ENCODE measurements at places on chromosomes 11 and 22.

- DNase-seq, result no peak
These were observed 2.7 kb downstream of the RAB3IL1 start for GRCh38 chr11:61914471-61915171.

GRCh38 chr22:19505735-19506126 is 18.5 kb downstream of the CLDN5 start:
- no peak for DNase-seq

DNA sequence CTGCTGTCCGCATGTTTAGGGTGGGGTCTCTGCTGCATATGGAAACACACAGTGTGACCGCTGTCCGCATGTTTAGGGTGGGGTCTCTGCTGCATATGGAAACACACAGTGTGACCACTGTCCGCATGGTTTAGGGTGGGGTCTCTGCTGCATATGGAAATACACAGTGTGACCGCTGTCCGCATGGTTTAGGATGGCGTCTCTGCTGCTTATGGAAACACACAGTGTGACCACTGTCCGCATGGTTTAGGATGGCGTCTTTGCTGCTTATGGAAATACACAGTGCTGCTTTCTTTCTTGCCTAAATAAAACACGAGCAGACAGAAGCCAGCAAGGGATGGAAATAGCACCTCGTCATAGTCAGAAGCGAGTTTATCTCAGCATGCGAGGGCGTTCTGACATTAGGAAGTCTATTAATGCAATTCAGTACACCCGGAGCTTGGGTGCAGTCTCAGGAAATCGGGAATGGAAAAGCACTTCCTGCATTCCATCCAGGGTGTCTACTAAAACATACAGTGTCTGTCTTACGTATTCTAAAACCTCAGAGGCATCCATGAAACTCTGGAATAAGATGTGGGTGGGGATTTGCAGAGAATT is 32.6 kb upstream of the TOLLIP start:
- peak; percentile 11 for DNase-seq

DNA sequence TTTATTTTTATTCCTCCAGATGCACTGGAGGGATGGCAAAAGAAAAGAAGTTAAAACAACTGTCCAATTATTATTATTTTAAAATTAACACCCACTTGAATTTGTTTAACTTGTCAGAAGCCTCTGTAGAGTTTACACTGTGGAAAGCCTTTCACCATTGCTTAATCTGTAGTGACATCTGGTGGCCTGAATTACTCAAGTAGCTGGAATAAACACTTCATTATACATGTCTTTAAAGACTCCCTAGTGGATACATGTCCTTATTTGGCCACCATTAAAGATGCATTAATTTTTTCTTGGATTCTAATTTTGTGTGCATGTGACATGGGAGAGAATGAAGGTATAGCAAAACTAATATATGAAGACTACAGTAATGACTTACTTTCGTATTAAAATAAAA is 1496.5 kb downstream of the FAM181B start:
- DNase-seq, result no peak

DNA sequence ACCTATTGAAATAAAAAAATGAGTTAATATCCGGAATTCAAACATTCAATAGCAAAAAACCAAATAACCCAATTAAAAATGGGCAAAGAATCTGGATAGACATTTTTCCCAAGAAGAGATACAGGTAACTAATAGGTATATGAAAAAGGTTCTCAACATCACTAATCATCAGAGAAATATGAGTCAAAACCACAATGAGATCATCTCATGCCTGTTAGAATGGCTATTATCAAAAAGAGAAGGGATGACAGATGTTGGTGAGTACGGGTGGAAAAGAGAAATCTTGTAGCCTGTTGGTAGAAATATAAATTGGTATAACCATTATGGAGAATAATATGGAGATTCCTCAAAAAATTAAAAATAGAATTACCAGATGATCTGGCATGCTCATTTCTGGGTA is 26.9 kb upstream of the OR6M1 start:
- DNase-seq, result no peak
